ENCODE measurements at places on chromosomes 3 and 15.

DNA sequence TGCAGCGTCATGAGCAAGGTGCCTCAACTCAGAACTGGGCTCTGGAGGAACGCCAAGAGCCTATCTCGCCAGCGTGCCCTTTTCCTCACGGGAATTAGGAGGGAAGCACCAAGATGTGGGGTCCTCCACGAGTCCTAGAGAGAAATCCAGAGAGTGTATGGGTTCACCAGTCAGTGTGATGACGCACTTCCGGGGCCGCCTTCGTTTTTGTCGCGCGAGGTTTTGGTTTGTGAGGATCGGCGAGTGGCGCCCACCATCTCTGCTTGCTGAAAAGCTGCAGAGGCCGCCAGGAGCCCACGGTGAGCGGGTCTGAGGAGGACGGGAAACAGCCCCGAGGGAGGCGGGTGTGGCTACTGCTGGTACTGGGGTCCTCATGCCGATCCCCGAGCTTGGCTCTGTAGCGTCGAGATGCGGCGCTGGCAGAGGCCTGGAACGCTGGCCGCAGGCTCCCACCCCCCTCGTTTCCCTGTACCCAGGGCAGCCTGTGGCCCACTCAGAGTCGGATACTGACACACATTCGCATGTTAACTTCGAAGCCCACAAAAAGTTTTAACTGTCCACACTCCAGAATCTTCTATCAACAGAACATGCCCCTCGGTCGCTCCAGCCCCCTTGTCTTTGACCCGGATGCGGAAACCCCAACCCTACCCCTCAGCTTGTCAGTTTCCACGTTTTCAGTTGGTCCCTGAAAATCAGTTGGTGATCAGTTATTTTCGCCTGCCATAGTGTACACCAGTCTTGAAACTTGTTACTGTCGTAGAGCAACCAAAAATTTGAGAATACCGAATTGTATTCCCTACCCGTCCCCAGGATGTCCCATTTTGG lies 30.4 kb downstream of the ZNF662 start:
- no peak overlapping the region for H3K4me3 ChIP-seq
- no peaks in the 10 kb centered on the region for H3K4me1 ChIP-seq
- no peak overlapping the region for H3K27ac ChIP-seq
- no peaks in the 10 kb centered on the region for H3K36me3 ChIP-seq

DNA sequence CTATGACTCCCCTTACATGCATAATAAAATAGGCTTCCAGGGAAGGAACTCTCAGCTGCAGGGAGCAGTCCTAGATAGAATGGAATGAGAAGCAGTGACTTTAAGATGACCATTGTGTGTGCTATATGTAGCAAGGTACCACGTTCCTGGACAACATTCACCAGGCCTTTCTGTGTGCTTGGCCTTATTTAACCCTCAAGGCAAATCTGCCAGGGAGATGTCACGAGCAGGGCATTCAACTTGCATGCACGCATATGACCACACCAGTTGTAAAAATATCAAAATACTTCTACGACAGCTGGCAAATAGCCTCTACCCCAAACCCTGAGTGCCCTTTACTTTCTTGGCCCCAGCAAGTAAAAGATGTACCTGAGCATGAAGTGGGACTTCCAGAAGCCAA lies 197.3 kb upstream of the ST8SIA2 start:
- no peak overlapping the region for H3K27ac ChIP-seq
- H3K4me3 ChIP-seq = no peak overlapping the region
- no peaks in the 10 kb centered on the region for H3K27me3 ChIP-seq
- H3K4me1 ChIP-seq = no peaks in the 10 kb centered on the region
- no peak for DNase-seq
- H3K36me3 ChIP-seq = no peaks in the 10 kb centered on the region

DNA sequence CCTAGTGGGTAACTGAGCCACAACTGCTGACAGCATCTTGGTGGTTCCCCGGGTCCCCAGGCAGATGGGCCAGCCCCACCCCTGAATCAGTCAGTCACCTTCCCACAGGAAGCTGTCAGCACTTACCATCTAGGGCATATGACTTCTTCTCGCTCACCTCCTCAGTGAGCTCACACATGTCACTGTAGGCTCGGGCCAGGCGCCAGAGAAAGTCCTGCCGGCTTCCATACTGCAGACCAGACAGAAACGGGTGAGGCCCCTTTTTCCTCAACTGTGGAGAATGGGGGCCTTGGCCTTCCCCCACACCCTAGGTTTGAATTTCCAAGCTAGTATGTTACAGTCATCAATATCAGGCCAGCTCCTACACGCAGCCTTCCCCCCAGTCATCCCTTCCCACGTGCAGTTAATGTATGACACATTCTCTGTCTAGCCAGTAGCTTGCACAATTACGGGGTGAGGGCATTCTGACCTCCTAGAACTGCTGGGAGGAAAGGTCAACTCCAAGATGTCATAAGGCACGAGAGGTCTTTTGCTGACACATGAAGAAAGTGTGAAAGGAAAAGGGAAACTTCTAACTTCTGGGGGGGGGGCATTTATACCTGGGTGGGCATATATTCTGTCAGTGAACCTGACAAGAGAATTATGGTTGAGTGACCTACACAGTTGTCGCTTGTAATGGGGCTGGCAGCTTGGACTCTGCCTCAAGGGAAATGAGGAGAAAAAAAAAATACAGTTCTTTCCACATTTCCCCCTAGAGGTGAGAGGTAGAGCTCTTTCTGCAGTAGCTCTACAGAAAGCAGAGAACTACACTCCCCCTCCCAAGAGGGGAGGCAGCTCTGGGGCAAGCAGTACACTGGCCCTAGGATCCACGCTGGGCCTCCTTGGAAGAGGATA lies 10.9 kb downstream of the RMDN3 start:
- H3K27ac ChIP-seq = no peak overlapping the region
- DNase-seq = no peak

- H3K4me1 ChIP-seq = no peaks in the 10 kb centered on the region
- no peak for DNase-seq
- no peak overlapping the region for H3K4me3 ChIP-seq
Measured at GRCh38 chr3:122435950-122436349, 20.1 kb upstream of the WDR5B start.

GRCh38 chr3:131075632-131076328 lies 49.1 kb downstream of the NEK11 start:
- no peak overlapping the region for H3K27ac ChIP-seq
- H3K27me3 ChIP-seq = no peaks in the 10 kb centered on the region
- no peak overlapping the region for H3K4me3 ChIP-seq
- H3K4me1 ChIP-seq = peaks cover 2% of the 10 kb centered on the region

DNA sequence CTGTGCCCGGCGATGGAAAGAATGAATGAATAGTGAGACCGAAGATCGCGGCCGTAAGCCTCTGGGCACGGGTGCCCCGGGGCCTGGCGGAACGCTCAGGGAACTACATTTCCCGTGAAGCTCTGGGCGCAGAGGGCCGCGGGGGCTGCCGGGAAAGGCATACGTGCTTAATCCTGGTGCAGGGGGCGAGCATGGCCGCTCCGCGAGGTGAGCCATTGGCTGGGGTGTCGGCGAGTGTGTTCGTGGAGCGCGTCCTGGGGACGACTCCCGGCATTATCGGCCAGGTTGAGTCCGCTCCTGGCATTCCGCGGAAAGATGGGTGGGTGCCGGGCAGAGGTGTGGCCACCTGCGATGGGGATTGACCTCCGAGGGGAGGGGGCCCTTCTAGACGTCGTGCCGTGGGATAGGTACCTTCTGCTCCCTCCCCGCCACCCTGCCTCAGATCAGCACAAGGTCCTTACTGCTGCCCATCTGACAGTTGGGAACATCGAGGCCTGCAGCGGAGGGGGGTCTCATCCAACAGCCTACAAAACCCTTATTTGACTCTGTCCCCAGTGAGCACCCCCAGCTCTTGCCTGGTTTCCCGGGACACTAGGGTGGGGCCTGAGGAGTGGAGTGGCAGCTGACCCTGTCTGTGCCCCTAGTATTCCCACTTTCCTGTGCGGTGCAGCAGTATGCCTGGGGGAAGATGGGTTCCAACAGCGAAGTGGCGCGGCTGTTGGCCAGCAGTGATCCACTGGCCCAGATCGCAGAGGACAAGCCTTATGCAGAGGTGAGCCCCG lies at the start of gene MPI:
TSS of gene MPI (plus strand) at position 160 of the 782 bp plus-strand sequence. CDS start at position 192, 32 bp downstream.
- H3K4me3 ChIP-seq = peak within 1 kb of the TSS; percentile 84
- peaks cover 13% of the 10 kb centered on the region for H3K36me3 ChIP-seq
- peak; percentile 93 for DNase-seq
- H3K27me3 ChIP-seq = no peaks in the 10 kb centered on the region
- peak within 1 kb of the TSS; percentile 90 for H3K27ac ChIP-seq

- H3K4me1 ChIP-seq = peaks cover 10% of the 10 kb centered on the region
- no peak for DNase-seq
- peak overlapping the region; percentile 37 for H3K4me3 ChIP-seq
- no peak overlapping the region for H3K27ac ChIP-seq
- H3K36me3 ChIP-seq = no peaks in the 10 kb centered on the region
Measured at GRCh38 chr15:100880139-100880896, 687 bp downstream of the ALDH1A3 start.

DNA sequence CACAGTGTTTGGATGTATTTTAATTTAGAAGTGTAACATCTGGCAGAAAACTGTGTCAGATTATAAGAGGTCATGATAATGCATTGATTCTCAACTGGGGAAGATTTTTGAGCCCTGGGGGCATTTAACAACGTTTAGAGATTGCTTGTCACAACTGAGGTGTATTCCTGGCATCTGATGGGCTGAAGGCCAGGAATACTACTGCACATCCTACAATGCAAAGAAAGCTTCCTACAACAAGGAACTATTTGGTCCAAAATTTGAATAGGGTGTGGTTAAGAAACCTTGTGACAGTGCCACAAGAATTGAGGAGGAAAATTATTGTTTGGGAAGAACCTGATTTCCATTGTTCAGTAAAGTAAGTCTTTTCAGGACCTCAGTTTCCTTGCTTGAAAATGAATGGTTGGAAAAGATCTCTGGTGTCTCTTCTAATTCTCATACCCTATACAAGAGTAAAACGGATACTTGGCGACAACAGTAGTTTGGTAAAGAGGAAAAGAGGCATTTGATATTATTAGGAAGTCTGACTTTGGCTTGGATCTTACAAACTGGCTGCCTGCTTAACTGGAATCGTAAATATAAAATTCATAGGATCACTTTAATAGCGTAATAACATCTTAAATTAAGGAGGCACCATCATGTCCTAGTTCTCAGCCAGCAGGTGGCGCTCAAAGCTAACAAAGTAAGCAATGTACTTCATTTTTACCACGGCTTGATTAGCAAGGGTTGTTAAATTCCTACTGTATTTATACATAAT lies 4.3 kb downstream of the DAZL start:
- DNase-seq = peak; percentile 80
- no peak overlapping the region for H3K4me3 ChIP-seq
- H3K36me3 ChIP-seq = no peaks in the 10 kb centered on the region
- no peak overlapping the region for H3K27ac ChIP-seq
- peaks cover 5% of the 10 kb centered on the region for H3K4me1 ChIP-seq
- no peaks in the 10 kb centered on the region for H3K27me3 ChIP-seq

DNA sequence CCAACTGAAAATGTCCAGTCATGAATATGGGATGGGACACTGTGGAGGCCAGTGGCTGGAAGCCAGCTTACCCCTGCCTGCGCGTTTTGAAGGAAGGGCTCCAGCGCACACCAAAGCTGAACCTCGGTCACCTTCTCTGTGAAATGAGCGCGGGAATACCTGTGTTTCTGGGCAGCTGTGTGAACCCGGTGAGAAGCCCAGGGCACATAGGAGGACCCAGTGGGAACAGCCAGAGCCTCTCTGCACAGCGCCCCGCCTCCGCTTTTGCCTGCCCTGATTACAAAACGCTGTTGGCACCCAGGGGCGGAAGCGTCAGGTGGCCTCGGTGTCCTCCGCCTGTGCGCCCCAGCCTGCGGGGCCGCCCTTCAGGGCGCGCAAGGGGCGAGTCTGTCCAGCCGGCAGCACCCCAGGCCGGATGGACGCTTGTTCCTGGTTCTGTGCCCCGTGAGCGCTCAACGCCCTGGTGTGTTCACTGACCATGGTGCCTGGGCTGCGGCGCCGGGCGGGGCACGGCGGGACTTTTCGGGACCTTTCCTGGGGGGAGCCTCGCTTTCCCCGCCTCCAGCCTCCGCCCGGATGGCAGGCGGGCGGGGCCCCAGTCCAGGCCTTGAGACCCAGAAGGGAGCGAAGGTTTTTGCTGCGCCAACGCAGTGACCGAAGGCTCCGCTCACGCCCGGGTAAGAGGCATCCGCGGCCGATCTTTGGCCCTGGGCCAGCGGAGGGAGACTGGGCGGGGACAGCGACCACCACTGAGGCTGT lies at the start of gene SQOR:
TSS of gene SQOR (plus strand) at position 598 of the 759 bp plus-strand sequence. CDS start 23,895 bp downstream, outside the sequence.
- no peaks in the 10 kb centered on the region for H3K36me3 ChIP-seq
- no peak for DNase-seq
- H3K27ac ChIP-seq = no peak within 1 kb of the TSS
- H3K4me3 ChIP-seq = peak within 1 kb of the TSS; percentile 68

GRCh38 chr3:57031631-57032541 lies 28.6 kb upstream of the SPATA12 start:
- H3K4me1 ChIP-seq = no peaks in the 10 kb centered on the region
- no peaks in the 10 kb centered on the region for H3K36me3 ChIP-seq
- no peak overlapping the region for H3K27ac ChIP-seq
- H3K27me3 ChIP-seq = no peaks in the 10 kb centered on the region
- no peak for DNase-seq
- no peak overlapping the region for H3K4me3 ChIP-seq

DNA sequence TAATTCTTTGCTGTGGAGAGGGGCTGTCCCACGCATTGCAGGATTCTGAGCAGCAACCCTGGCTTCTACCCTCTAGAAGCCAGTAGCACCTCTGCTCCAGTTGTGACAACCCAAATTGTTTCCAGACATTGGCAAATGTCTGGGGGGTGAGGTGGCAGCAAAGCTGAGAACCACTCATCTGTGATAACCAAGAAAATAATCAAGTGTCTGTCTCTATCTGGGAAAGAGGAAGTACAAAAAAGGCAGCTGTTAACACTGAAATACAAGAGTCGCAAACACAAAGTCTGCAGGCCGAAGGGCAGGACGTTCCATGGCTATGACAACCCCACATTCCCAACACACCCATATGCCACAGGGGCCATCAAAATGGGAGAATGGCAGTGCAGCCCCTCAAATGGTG lies 42.2 kb upstream of the GNB5 start:
- H3K27me3 ChIP-seq = no peaks in the 10 kb centered on the region
- no peak for DNase-seq
- H3K36me3 ChIP-seq = peaks cover 40% of the 10 kb centered on the region
- H3K4me1 ChIP-seq = no peaks in the 10 kb centered on the region

DNA sequence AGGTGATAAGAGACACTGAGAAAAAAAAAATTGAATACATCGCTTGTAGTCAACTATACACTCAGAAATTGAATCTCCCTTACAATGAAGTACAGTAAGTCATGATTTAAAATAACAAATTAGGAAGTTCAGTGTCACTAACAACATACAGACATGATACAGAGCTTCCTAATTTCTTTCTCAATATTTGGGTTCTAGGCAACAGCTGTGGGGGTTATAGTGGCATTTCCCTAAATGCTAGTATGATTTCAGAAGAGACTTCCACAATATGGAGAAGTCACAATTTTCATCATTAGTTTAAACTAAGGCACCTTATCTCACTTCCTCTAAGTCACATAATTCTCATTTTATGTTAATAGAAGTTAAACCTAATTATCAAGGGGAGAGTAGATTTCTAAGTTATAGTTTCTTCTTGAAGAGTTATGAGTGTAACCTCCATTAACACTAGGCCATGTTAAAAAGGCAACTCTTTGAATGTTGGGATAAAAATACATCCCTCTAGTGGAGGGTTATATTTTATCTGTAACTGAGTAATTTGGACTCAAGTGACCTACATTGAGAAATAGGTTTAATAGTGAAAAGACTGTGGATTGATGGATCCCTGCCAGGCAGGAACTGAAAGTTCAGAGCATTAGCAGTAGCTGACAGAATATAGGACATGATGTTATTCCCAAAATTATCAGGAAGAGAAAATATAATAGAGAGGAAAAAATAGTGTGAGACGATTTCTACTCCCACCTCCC lies 286.0 kb upstream of the SUCLG2 start:
- H3K4me1 ChIP-seq = no peaks in the 10 kb centered on the region
- no peak overlapping the region for H3K27ac ChIP-seq
- DNase-seq = no peak
- H3K27me3 ChIP-seq = no peaks in the 10 kb centered on the region
- H3K4me3 ChIP-seq = no peak overlapping the region
